ENCODE measurements at places on chromosomes 5 and 9.

- no peak for DNase-seq
Measured at GRCh38 chr5:38163636-38164237, 94.6 kb upstream of the EGFLAM start.

- DNase-seq = no peak
Measured at GRCh38 chr5:93821891-93822415, 80.6 kb upstream of the POU5F2 start.

DNA sequence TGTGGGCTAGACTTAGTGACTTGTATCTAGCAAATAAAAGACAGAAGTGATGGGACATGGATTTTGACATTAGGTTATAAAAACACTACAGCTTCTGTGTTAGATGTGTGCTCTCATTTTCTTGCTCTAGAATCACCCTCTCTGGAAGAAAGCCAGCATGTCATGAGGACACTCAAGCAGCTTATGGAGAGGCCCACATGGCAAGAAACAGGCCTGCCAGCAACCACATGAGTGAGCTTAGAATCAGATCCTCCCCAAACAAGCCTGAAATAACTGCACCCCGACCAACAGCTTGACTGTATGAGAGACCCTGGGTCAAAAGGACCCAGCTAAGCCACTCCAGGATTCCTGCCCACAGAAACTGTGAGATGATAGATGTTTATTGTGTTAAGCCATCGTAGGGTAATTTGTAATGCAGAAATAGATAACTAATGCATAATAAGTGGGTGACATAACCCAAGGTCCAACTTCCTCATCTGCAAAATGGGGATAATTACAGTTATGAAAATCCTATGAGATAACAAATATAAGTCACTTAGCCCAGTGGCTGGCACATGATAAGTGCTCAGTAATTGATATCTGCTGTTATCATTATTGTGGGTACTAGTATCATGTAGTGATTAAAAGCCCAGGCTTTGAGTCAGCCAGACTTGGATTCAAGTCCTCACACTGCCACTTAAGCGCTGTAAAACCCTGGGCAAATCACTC is 86.5 kb downstream of the KLHL3 start:
- no peak for DNase-seq

- no peak for DNase-seq
Measured at GRCh38 chr9:4182831-4183230, 117.0 kb downstream of the GLIS3 start.
